ENCODE measurements at places on chromosomes 2 and 18.

- DNase-seq = no peak
Measured at GRCh38 chr2:240868286-240869108, at the start of gene AGXT. AGXT (plus strand) TSS chr2:240868824; CDS start chr2:240868866, 42 bp downstream.

GRCh38 chr18:33983126-33983525, 241.6 kb downstream of the NOL4 start:
- no peak for DNase-seq

DNA sequence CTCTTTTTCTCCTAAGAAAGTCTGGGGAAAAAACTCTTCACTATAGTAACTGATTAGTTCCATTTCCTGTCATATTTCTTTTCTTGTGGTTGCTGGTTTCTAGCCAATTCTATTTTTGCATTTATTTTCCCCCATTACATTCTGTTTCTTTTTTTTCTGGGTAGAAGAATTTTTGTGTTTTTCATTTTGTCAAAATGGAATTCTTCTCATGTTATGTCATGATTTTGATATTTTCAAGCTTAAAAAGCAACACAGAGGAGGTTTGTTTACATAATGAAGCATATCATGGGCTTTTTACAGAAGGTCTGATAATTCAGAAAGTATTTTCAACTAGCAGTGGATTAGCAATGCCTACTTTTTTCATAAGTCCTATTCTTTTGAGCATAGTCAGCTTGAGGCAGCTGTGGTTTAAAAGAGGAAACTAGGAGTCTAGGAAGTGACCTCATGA, 102.0 kb downstream of the MAP2 start:
- no peak for DNase-seq

DNA sequence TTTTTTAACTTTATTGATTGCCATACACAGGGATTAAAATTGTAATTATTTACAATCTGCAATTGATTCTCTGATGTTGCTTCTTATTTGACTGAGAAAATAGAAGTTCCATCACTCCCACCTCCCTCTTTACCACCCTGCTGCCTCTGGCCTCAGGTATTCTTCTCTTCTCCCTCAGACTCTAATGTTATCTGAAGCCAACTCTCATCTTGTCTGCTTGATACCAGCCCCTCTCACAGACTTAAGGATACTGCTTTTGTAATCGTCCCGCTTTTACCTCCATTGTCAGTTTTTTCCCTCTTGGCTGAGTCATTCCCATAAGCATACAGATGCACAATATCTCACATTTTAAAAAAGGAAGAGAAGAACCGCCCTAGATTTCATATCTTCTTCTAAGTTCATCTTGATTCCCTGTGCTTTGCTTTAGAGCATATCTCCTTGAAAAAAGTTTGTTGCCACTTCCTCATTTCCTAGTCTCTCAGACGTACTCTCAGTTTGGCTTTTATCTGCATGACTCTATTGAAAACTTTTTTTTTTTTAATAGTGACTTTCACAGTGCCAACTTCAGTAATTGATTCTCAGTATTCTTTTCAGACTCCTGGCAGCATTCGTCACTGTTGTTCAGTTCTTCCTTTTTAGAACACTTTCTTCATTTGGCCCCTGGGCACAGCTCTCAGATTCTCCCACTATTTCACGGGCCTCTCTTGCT, 31.1 kb downstream of the SPAG16 start:
- DNase-seq = no peak

- DNase-seq = no peak
Measured at GRCh38 chr2:56715683-56716082, 531.9 kb downstream of the CCDC85A start.

GRCh38 chr18:68840554-68841263, 42.8 kb downstream of the CCDC102B start:
- DNase-seq = no peak

- no peak for DNase-seq
Measured at GRCh38 chr2:241654551-241654950, 17.1 kb downstream of the ATG4B start.
